Astrocyte (in vitro differentiated cells and primary cell): ENCODE measurements at places on chromosomes 3 and 15. TPM values are rescaled to one million over a fixed set of nuclear protein-coding genes. Genes with fewer than 3 reads are reported as not detected.

WDR82 gene
- 57.4 and 59.7 TPM in 2 replicates for total RNA-seq

GRCh38 chr15:83170474-83171165, 37.0 kb downstream of the HDGFL3 start:
- peak; percentile 68 for DNase-seq

DNA sequence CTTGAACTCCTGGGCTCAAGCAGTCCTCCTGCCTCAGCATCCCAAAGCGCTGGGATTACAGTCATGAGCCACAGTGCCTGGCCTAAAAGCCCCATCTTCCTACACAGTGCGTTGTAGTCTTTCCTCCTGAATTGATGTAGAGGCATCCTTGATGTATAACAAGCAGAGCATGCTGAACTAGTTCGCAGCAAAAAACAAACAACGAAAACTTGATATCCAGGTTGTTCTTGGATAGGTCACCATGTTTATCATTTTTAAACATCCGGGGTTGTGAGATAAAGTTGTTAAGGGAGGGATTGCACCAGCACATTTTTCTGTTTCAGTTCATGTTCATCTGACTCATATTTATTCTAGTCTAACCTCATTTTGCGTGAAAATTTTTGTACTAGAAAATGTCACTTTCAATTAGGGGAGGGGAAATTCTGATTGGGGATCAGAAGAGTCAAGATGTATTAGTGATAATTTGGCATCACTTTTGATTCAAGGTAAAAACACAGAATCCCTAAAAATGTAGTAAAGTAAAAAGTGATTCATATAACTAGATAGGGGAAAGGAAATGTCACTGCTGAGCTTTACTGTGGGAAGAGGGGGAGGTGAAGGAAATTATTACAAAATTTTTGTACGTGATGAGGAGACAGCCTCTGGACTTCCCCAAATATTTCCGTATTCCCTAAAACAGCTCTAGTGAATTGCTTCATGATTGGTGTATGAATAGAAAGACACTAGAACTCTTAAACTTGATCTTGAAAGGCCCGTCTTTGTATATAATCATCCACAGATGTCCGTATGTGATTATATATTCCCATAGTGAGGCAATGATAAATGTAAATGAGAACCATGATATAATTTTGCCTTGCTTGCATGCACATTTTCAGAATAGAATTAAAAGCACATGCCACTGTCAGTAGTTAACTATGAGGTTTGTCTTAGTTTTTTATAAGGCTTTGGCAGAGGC, 22.9 kb downstream of the RAB8B start:
- peak; percentile 71 for DNase-seq

- no peak for DNase-seq
Observed at GRCh38 chr3:5300638-5301037, 113.1 kb downstream of the EDEM1 start.

BFSP2 gene
- not detected in 2 replicates for total RNA-seq

DNA sequence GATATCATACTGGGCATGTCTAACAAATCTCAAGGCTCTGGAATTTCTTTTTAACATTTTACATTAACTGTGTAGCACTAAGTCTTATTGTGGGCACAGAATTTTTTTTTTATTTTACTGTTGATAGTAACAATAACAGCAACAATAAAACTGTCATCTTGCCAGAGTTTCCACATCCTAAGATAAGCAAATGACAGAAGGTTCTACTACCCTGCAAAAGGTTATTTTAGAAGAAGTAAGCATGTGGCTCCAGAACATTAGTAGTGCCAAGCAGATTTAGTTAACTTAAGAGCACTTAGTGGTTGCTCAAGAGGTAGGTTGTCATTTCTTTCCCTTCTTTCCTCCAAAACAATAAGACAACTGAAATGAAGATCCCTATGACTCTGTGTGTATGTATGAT, 743.0 kb upstream of the CBLB start:
- DNase-seq = no peak

WDR93 gene
- total RNA-seq = not detected in 2 replicates

MKRN2OS gene
- 0.25 TPM in 1 of 2 replicates, not detected in the other for total RNA-seq

DNA sequence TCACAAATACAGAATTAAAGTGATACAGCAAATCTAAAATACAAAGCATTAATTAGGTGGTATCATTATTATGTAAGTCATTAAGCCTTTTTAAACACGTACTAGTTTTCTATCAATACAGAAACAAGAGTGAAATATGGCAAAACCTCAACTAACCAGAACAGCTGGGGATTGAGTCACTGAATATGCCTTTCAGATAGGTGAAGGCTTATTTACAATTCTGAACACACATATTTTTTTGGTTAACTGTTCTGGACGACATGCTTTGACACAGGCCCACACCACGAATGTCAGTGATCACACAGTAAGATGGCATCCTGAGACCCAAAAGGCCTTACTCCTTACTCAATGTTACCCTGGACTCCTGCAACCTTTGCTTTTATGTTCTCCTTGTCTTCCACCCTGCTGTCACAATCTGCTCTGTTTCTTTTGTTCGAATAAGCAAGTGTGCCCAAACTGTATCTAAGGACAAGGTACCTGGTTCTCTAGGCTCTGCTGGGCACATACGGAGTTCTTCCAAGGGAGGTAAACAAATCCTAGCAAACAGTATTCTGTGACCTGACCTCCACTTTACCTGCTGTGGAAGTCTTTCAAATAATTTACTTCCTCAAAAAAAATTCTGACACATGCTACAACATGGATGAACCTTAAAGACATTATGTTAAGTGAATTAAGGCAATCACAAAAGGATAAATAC, 7.0 kb downstream of the SFMBT1 start:
- no peak for DNase-seq

DNA sequence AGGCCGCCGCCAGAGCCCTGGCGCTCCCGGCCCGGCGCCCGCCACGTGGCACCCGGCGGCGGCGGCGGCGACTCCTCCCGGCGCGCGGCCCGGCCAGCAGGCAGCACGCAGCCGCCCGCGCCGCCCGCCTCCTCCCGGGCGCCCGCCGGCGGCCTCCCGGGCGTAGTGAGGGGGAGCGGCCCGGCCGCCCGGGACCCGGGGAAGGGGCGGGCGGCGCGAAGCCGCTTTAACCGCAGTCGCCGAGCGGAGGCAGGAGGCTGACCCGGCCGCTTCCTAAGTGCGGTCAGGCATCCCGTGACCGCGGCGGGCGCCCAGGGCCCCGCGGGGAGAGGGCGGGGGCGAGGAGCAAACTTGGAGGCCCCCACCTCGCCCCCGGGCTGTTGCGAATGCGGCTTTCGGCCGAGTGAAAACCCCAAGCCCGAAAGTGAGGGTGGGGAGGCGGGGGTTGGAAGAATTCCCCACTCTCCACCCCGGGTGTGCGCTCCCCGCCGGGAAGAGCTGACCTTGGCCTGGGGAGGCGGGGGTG, 1.7 kb upstream of the HES1 start:
- peak; percentile 77 for DNase-seq

TLE3 gene
- total RNA-seq = 45.4 and 61.0 TPM in 2 replicates

GRCh38 chr3:14487086-14487485, 53.1 kb downstream of the GRIP2 start:
- no peak for DNase-seq

- DNase-seq = no peak
Observed at GRCh38 chr3:107882261-107882660, 208.6 kb downstream of the CD47 start.

DNA sequence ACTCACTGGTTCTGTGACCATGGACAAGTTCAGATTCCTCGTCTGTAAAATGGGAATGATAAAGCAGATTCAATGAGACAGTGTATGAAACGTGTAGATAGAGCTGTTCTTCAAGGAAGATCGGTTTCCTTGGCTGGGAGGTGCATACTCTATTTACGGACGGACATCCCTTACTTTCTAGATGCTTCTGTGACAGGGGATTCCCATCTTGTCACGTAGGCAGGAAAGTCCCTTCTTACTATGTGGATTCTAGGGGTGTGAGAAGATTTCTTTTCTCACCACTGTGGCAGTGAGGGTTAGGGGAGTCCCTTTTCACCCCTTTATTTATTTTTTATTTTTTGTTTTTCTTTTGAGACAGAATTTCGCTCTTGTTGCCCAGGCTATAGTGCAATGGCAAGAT, 180.9 kb upstream of the TBL1XR1 start:
- no peak for DNase-seq

WWTR1 gene
- 94.3 and 105 TPM in 2 replicates for total RNA-seq

- peak; percentile 43 for DNase-seq
Observed at GRCh38 chr3:19972054-19972453, 25.2 kb downstream of the RAB5A start.

DNA sequence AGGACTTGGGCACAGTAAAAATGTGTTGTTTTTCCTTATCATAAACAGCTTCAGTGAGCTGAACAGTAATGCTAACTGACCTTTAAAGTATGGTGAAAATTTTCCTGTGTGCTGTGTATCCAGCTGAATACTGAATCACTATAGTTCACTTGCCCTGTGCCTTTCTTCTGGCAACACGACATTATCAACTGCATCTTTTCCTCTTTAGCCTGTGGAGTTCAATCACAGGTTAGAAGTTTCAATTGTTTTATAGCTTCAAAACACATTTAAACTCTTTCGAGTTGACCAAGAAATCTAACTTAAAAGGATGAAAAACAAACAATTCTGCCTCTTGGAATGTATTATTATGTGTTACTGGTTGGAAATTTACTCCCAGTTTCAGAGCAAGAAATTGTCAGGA, 1120.7 kb upstream of the ALCAM start:
- no peak for DNase-seq

- no peak for DNase-seq
Observed at GRCh38 chr3:167830007-167830406, 94.5 kb downstream of the SERPINI1 start.

- no peak for DNase-seq
Observed at GRCh38 chr3:31696815-31697548, 164.3 kb downstream of the STT3B start.

CCDC39 gene
- total RNA-seq = not detected in 2 replicates

GOLGA8N gene
- 3.0 and 5.0 TPM in 2 replicates for total RNA-seq

DNA sequence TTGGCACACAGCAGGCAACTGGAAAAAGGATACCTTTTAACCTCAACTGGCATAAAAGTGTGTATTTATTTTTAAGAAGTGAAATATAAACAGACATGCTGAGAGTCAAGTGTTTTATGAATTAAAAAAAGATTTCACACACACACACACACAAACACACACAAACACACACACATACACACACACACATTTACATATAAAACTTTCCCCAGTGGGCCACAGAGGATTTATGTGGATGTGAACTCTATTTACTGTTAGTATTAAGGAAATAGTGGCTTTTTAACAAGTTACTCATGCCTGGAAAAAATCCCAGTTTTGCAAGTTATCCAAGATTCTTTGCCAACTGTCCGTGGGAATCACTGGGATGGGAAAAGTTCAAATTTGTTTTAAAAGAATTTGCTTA, 725.9 kb upstream of the NR2F2 start:
- DNase-seq = peak; percentile 94

DNA sequence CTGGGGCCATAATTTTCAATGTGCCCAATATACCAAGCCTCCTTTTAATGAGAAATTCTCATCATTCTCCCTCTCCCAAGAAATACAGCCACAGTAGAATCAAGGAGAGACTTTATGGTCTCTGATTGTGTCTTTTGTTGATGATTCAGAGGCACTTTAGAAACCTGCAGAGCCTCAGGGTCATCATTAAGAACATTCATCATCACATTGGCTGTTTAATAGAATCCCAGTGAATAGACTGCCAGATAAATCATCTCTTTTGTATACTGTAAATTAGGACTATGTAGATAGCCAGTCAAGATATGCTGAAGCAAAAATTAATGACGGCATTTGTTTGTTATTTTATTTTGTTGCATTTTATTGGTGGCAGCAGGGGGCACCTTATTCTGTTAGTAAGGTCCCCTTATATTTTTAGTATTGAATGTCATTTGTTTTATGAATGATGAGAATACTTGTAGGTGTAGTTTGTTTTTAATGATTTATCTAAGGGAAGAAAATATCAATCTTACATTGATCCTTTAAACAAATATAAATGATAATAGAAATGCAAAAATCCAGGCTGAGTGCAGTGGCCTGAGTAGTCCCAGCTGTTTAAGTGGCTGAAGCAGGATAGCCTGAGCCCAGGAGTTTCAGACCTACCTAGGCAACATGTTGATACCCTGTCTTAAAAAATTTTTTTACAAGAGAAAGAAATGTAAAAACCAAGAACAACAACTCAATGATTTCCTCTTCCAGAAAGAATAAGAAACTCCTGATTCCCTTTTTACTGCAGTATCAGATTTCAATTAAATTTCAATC, 138.8 kb downstream of the ZBBX start:
- no peak for DNase-seq

ZBTB20 gene
- 19.7 and 21.4 TPM in 2 replicates for total RNA-seq

GRCh38 chr15:80854104-80854503, 74.9 kb downstream of the CEMIP start:
- no peak for DNase-seq

DNA sequence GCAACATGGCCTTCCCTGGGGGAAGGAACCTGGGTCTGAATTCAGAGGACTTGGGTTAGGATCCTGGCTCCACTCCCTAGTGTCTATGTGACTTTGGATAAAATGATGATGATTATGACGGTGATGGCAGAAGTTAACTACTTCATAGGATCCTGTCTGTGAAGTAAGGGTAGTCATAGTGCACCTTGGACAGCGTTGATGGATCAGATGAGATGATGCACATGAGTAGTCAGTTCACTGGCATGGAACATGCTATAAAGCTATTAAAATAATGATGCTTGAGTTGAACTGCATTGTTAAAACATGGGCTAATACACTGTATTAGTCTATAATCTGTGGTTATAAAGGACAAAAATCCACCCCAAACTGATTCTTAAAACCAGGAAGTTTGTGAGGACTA, 62.0 kb downstream of the EEFSEC start:
- no peak for DNase-seq

GRCh38 chr15:38885471-38885952, 320.9 kb upstream of the RASGRP1 start:
- no peak for DNase-seq

GRCh38 chr3:99578339-99578970, 59.9 kb upstream of the COL8A1 start:
- peak; percentile 79 for DNase-seq

DNA sequence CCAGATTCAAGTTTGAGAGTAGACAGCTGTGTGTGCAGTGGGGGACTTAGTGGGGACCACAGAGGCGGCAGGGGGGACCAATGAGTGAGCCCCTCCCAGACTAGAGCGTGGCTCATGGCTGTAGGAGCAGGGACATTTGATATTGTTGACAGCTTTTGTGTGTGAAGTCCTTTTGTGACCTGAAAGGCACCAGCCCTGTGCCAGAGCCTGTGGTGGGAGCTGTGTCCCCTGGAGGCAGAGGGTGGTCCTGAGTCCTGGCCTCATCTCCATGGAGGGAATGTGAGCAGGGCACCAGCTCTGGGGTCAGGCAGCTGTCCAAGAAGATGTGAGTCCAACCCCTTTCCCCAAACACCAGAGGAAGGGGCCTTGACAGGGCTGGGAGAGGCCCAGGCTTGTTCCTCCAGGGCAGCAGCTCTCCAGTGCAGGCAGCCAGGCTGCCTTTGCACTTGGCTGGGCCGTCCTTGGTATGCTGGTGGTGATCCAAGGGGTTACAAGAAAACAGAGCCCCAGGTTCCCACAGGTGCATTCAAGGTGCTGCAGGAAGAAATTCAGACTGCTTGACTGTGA, 10.1 kb upstream of the C3orf22 start:
- DNase-seq = no peak
